ENCODE measurements at places on chromosomes 7 and 10.

DNA sequence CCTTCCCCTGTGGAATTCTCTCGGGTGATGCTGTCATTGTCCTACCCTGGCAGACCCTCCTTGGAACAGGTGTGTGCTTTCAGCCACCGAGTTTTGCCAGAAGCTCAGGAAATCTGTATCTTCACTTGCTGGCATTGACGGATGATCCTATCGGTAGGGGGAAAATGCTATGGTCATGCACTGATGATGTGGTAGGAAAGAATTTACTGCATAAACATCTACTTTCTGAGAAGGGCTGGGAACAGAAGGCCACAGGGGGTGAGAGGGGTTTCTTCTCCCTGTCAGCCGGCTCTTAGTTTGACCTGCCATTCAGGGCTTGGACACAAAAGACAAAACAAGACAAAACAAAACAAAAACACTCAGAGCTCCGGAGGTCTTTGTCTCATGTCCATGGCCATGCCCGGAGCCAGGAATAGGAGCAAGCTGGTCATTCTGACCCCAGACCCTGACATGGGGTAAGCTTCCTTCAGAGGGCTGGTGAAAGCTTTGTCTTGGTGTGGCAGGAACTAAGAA lies 43.6 kb upstream of the CARD11 start:
- H3K27me3 ChIP-seq, result no peaks in the 10 kb centered on the region
- DNase-seq, result no peak
- H3K4me1 ChIP-seq, result peaks cover 28% of the 10 kb centered on the region
- no peak overlapping the region for H3K27ac ChIP-seq

- H3K36me3 ChIP-seq, result no peaks in the 10 kb centered on the region
- no peak overlapping the region for H3K27ac ChIP-seq
- H3K4me1 ChIP-seq, result no peaks in the 10 kb centered on the region
- DNase-seq, result no peak
Observed at GRCh38 chr10:66927971-66928770, 2.3 kb downstream of the LRRTM3 start.

DNA sequence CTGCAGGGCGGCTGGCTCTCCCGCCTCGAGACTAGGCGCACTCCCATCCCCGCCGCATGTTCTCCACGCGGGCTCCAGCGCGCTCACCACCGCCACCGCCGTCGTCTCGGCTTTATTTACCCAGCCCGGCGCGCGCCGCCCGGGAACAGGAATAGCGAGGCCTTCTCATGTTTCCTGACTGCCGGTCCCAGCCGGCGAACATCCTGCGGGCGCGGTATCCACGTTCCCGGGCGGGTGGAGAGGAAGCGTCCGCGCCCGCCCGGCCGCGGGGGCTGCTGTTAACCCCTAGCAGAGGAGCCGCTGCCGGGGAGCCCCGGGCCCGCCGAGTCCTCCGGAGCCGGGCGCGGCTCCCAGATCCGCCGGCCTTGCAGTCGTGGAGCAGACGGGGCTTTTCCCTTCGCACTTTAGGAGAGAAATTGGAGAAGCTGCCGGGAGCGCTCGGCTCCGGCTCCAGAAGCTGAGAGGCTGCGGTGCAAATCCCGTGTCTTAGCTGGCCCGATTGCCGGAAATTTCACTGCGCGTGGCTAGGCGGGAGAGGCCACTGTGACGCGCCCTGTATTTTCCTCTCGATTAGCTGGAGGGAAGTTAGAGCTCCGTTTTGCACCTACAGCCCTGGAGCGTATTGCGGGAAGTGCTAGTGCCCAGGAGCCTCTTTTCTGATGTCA lies at the start of gene MKX:
Gene MKX (minus strand): TSS at position 88 of the 665 bp plus-strand sequence. CDS start 2,404 bp downstream, outside the sequence.
- peak within 1 kb of the TSS; percentile 44 for H3K27ac ChIP-seq
- H3K27me3 ChIP-seq, result peaks cover 75% of the 10 kb centered on the region
- no peak for DNase-seq
- peaks cover 4% of the 10 kb centered on the region for H3K36me3 ChIP-seq
- peaks cover 32% of the 10 kb centered on the region for H3K4me1 ChIP-seq

DNA sequence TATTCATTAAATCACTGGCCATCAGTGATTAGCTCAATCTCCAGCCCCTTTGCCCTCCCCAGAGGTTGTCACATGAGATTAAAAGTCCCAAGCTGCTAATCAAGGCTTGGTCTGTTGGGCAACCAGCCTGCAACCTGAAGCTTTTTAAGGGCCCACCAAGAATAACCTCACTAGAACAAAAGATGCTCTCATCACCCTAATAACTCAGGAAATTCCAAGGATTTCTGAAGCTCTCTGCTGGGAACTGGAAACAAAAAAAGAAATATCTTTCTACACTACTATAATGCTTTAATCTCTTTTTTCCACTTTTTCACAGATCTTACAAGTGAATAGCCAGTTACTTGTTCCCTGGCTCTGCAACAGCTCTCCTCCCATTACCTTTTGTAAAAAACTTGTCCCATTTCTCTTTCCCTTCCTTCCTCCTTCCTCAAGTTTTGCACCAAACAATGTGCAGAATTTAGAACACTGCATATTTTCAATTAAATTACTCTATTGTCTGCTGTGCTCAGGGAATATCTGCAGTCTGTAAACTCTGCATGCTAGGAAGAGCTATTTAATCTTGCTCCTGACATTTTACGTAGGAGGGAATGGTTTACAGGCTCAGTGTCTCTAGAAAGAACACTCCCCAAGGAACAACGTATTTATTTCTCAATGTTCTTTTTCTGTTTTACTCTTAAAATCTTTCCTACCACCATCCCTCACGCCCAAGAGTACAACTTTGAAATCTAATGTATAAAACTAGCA lies 169.1 kb downstream of the IMMP2L start:
- H3K4me1 ChIP-seq, result no peaks in the 10 kb centered on the region
- H3K27me3 ChIP-seq, result no peaks in the 10 kb centered on the region
- no peak overlapping the region for H3K27ac ChIP-seq
- H3K4me3 ChIP-seq, result no peak overlapping the region

- peaks cover 41% of the 10 kb centered on the region for H3K4me1 ChIP-seq
- peak overlapping the region; percentile 80 for H3K4me3 ChIP-seq
- DNase-seq, result no peak
- H3K27ac ChIP-seq, result peak overlapping the region; percentile 97
- no peaks in the 10 kb centered on the region for H3K27me3 ChIP-seq
Observed at GRCh38 chr7:150325110-150325611, 1.8 kb upstream of the ACTR3C start.
